PC-9 (cell line): ENCODE measurements at places on chromosomes 4 and X. TPM values are rescaled to one million over a fixed set of nuclear protein-coding genes. Genes with fewer than 3 reads are reported as not detected.

Gene DSPP
- total RNA-seq = not detected in 2 replicates

Gene MAGEB18
- total RNA-seq = not detected in 2 replicates

Gene ERVMER34-1
- total RNA-seq = 0.73 and 0.92 TPM in 2 replicates

Gene KIAA1210
- total RNA-seq = not detected in 2 replicates

Gene GAGE1
- total RNA-seq = not detected in 2 replicates

Gene TBX22
- total RNA-seq = not detected in 2 replicates

DNA sequence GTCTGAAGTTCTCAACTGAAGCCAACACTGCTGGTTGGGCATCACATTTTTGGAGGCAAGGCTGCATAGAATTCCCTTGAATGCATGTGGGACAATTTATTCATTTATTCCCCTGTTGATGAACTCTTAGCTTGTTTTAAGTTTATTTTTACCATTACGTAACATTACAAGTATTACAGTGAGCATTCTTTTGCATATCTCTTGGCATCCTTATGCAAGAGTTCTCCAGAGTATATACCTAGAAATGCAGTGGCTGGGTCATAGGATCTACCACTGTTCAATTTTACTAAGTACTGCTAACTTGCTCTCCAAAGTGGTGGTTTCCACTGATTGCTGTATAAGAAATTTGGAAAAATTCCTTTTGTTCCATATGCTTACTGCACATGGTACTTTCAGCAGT lies 66.5 kb downstream of the UCHL1 start:
- H3K4me1 ChIP-seq = peaks cover 56% of the 10 kb centered on the region
- H3K27me3 ChIP-seq = no peaks in the 10 kb centered on the region
- DNase-seq = no peak
- no peaks in the 10 kb centered on the region for H3K36me3 ChIP-seq
- no peak overlapping the region for H3K27ac ChIP-seq

- DNase-seq = no peak
- H3K36me3 ChIP-seq = no peaks in the 10 kb centered on the region
These were observed 102.5 kb downstream of the SH3RF1 start for GRCh38 chr4:169167957-169168858.

- no peak overlapping the region for H3K27ac ChIP-seq
- H3K4me3 ChIP-seq = no peak overlapping the region
- peaks cover 14% of the 10 kb centered on the region; the same call in 1 of the 2 replicates for H3K27me3 ChIP-seq
- no peaks in the 10 kb centered on the region for H3K36me3 ChIP-seq
- DNase-seq = no peak
These were observed 7.1 kb downstream of the NHSL2 start for GRCh38 chrX:71917621-71918343.

DNA sequence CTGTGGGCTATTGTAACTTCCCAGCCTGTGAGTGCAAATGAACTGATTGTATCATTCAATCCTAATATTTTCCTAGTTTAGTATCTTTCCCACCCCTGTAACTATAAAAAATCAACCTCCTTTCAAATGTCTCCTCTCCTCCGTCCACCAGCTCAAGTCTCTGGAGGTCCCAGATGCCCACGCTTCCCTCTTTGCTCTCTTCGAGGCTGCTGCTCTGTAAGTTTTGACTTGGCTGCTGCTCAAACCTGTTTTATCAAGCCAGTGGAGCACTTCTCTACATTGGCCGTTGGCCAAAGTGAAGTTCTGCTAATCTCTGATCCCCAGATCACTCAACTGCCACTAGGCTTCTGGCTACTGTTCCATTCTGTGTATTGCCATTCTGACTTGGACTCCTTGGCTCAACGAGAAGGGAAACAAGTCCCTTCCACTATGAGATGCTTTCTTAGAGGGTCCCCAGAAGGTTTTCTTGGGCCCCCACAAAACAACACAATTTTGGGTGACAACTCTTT lies 60.7 kb upstream of the RAPGEF2 start:
- DNase-seq = no peak
- no peak overlapping the region for H3K27ac ChIP-seq
- H3K27me3 ChIP-seq = no peaks in the 10 kb centered on the region
- H3K36me3 ChIP-seq = no peaks in the 10 kb centered on the region

DNA sequence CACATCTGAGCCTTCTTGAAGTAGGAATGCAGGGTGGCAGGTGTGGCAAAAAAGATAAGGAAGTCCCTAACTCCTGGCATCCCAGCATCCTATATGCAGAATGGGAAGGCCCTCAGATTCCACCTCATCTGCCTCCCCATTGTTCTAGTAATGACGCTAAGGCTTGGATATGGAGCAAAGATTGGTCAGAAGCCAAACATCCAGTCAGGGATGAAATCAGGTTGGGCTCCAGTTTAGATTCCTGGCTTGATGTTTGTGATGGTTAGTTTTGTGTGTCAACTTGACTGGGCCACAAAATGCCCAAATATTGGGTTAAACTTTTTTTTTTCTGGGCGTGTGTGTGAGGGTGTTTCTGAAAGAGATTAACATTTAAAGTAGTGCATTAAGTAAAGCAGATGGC lies 39.6 kb upstream of the MAGEA4 start:
- no peaks in the 10 kb centered on the region for H3K27me3 ChIP-seq
- peaks cover 42% of the 10 kb centered on the region for H3K4me1 ChIP-seq
- no peak for DNase-seq
- H3K27ac ChIP-seq = no peak overlapping the region
- no peak overlapping the region for H3K4me3 ChIP-seq
- no peaks in the 10 kb centered on the region for H3K36me3 ChIP-seq

DNA sequence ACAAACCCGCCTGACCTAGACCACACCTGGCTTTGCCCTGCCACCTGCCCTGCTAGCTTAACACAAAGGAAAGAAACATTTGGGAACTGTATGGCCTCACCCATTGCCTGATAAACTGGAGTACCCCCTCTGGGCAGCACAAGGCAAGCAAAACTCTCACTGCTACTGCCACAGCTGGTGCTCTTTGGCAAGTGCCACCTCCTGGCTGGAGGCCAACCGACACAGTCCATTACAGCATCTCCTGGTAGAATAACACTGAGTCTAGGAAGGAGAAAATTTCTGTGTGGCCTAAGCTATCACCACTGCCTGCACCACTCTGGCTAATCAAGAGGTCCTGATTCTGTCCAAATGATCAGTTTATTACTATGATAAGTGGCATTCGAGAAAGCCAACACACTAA lies 18.9 kb upstream of the SPANXN3 start:
- no peak overlapping the region for H3K4me3 ChIP-seq
- H3K4me1 ChIP-seq = no peaks in the 10 kb centered on the region
- H3K27ac ChIP-seq = no peak overlapping the region
- no peak for DNase-seq

GRCh38 chr4:150501009-150501727 lies 80.8 kb upstream of the MAB21L2 start:
- H3K36me3 ChIP-seq = no peaks in the 10 kb centered on the region
- H3K4me1 ChIP-seq = no peaks in the 10 kb centered on the region
- no peak overlapping the region for H3K27ac ChIP-seq
- no peak for DNase-seq
- no peak overlapping the region for H3K4me3 ChIP-seq

DNA sequence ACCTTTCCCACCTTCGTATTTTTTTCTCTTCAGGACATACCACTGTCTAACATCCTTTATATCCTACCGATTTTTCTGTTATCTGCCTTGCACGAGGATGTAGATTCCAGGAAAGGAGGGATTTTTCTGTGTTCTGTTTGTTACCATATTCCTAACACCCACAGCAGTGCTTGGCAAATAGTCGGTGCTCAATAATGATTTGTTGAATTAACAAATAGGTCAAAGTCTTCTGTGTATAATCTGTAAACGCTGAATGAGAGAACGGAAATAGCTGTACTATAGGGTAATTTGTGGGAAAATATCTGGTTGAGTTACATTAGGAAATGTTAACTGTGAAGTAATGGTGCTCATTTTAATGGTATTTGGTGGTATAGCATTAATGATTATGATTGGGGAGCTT lies 81.5 kb downstream of the TMEM156 start:
- H3K4me3 ChIP-seq = no peak overlapping the region
- no peak for DNase-seq
- no peaks in the 10 kb centered on the region for H3K36me3 ChIP-seq
- no peaks in the 10 kb centered on the region for H3K27me3 ChIP-seq
- H3K4me1 ChIP-seq = peaks cover 23% of the 10 kb centered on the region

GRCh38 chr4:94695384-94695783 lies 62.4 kb upstream of the BMPR1B start:
- no peak overlapping the region for H3K27ac ChIP-seq
- no peaks in the 10 kb centered on the region for H3K36me3 ChIP-seq
- no peak for DNase-seq
- no peak overlapping the region for H3K4me3 ChIP-seq
- no peaks in the 10 kb centered on the region for H3K27me3 ChIP-seq

- no peaks in the 10 kb centered on the region for H3K27me3 ChIP-seq
- no peak overlapping the region for H3K27ac ChIP-seq
- H3K4me3 ChIP-seq = no peak overlapping the region
- H3K36me3 ChIP-seq = no peaks in the 10 kb centered on the region
- no peaks in the 10 kb centered on the region for H3K4me1 ChIP-seq
These were observed 68.2 kb downstream of the SLC2A9 start for GRCh38 chr4:9953089-9953488.

DNA sequence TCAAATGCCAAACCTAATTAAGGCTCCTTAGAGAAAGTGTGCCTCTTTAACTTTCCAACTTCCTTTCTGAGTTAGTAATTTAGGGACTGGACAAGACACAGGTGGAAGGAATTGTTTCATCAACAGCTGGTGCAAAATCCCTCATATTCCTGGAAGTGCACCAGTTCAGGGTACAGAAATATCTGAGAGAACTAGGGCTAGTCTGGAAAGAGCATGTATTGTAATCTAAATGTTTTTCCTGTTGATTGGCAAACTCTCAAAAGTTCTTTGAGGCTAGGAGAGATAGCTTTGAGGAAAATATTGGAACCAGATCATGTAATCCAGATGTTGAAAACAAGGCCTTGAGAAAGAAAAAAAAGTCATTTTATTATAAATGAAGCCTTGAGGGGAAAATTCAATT lies 98.1 kb upstream of the C1GALT1C1 start:
- H3K4me1 ChIP-seq = no peaks in the 10 kb centered on the region
- no peak for DNase-seq
- H3K4me3 ChIP-seq = no peak overlapping the region
- H3K27ac ChIP-seq = no peak overlapping the region
- H3K27me3 ChIP-seq = no peaks in the 10 kb centered on the region

DNA sequence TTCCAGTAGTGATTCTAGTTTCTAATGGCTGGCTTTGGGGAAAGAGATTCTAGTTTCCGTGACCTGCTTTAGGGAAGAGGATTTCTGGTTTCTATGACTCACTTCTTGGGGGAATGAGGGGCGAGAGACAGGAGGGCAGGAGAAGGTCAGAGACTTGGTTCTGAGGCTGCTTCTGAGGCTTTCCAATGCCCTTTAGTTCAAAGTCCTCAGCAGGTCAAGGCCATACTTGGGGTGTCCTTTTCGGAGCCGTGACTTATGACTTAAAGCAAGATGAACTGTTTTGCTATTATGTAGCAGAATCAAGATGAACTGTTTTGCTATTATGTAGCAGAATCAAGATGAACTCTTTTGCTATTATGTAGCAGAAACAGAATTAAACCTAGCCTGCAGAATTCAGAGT lies 52.2 kb upstream of the TLR3 start:
- no peak for DNase-seq
- no peak overlapping the region for H3K4me3 ChIP-seq
- no peaks in the 10 kb centered on the region for H3K36me3 ChIP-seq

- H3K27ac ChIP-seq = no peak overlapping the region
- H3K4me1 ChIP-seq = no peaks in the 10 kb centered on the region
- no peak overlapping the region for H3K4me3 ChIP-seq
- peaks cover 5% of the 10 kb centered on the region; the same call in 1 of the 2 replicates for H3K27me3 ChIP-seq
- no peak for DNase-seq
- no peaks in the 10 kb centered on the region for H3K36me3 ChIP-seq
These were observed 115.0 kb upstream of the NALF2 start for GRCh38 chrX:69389101-69389501.

DNA sequence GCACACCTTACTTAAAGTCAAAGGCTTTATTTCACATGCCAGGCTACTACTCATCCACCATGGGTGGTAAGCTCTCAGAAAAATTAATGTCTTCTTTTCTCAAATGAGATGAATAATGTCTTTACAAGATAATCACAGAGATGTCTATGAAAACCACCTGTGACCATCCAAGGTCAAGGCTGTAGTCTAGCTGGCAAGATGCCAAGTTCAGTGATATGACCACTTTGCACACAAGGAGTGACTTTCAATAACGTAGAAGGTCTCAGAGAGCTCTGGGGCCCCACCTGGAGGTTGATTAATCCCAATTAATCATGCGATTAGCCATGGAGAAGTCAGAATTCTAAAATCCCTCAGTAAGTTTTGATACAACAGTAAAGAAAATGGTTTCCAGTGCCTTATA lies 20.5 kb downstream of the ANOS1 start:
- H3K4me1 ChIP-seq = no peaks in the 10 kb centered on the region
- no peaks in the 10 kb centered on the region for H3K36me3 ChIP-seq
- no peak for DNase-seq
- no peaks in the 10 kb centered on the region for H3K27me3 ChIP-seq

- no peaks in the 10 kb centered on the region for H3K4me1 ChIP-seq
- no peaks in the 10 kb centered on the region for H3K36me3 ChIP-seq
These were observed 65.7 kb upstream of the SLITRK2 start for GRCh38 chrX:145751943-145752342.

DNA sequence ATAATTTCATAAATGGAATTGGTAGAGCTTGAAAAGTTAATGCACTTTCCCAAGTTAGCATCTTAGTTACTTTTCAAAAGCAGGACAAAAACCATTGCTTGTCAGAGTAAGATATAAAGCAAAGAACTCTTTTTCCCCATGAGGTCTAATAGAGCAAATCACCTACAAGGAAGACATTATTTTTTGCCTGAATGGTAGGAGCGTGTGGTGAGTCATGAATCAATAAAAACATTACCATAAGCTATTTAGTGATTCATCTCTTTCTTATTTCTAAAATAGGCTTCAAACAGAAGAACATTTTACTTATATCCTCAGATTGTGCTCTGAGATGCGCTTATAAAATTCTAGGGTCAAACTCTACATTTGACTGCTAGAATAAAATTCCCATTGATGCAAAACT lies 109.4 kb upstream of the GPRIN3 start:
- H3K4me3 ChIP-seq = no peak overlapping the region
- no peak overlapping the region for H3K27ac ChIP-seq

- peak overlapping the region; percentile 93 for H3K27ac ChIP-seq
- peaks cover 30% of the 10 kb centered on the region for H3K4me1 ChIP-seq
- no peaks in the 10 kb centered on the region for H3K27me3 ChIP-seq
- DNase-seq = peak; percentile 95
- peak overlapping the region; percentile 39; the same call in 1 of the 2 replicates for H3K4me3 ChIP-seq
These were observed 18.4 kb upstream of the ACE2 start for GRCh38 chrX:15619053-15619755.
